NCI-H1694 (cell line): ENCODE measurements at places on chromosomes 7 and 10.

- no peak for DNase-seq
These were observed 282.5 kb upstream of the KLF6 start for GRCh38 chr10:4067531-4067930.

GRCh38 chr7:24059775-24060174, 224.2 kb upstream of the NPY start:
- DNase-seq, result no peak

DNA sequence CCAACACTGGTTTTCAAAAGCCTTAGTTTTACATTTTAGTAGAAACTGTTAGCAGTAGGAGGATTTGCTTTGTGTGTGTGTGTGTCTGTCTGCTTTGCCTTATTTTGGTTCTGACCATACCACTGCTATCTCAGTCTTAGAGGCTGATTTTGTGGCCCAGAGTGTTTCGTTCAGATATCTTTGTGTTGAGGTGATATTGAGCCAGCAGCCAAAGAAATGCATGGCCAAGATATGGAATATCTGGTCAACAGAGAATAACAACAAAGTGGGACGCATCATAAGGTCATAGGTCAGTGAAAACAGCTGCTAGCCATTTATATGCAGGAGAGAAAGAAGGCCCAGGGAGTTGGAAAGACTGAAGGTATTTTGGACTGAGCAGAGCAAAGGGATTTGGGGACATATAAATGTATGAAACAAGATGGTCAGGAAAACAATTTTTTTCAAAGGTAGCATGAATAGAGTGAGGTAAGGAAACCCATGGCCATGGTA, 47.7 kb downstream of the KIAA1217 start:
- DNase-seq, result no peak

GRCh38 chr7:87420173-87420572, 55.3 kb downstream of the ABCB4 start:
- no peak for DNase-seq

GRCh38 chr7:137936509-137937201, 65.2 kb downstream of the CREB3L2 start:
- DNase-seq, result no peak

- no peak for DNase-seq
These were observed 659 bp downstream of the OPTN start for GRCh38 chr10:13100349-13101294.

DNA sequence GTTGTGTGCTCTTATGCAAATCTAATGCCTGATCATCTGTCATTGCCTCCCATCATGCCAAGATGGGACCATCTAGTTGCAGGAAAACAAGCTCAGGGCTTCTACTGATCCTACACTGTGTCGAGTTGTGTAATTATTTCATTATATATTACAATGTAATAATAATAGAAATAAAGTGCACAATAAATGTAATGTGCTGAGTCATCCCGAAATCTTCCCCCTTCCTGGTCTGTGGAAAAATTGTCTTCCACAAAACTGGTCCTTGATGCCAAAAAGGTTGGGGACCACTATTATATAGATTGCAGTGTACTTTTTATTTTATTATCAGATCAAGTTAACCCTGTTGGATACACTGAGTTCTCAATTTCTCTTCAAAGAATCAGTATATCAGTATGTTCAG, 50.2 kb downstream of the BBS9 start:
- no peak for DNase-seq

DNA sequence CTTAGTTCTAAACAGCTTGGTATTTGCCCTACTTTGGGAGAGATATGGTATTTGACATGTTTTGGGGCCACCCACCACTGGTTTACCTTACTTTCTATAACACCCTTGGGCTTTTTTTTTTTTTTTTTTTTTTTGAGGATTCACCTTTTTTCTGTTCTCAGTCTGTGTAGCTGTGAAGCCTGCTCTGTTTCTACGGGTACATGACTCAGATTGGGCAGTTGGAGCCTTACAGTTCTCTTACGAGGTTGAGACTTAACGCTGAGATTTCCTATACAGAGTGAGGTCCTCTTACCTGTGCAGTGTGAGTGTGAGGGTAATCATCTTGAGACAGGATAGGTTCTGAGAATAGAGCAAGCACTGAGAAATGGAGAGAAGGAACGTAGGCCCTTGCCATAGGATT, 77.5 kb downstream of the CDK13 start:
- DNase-seq, result no peak
